ENCODE measurements at places on chromosomes 2 and 18.

DNA sequence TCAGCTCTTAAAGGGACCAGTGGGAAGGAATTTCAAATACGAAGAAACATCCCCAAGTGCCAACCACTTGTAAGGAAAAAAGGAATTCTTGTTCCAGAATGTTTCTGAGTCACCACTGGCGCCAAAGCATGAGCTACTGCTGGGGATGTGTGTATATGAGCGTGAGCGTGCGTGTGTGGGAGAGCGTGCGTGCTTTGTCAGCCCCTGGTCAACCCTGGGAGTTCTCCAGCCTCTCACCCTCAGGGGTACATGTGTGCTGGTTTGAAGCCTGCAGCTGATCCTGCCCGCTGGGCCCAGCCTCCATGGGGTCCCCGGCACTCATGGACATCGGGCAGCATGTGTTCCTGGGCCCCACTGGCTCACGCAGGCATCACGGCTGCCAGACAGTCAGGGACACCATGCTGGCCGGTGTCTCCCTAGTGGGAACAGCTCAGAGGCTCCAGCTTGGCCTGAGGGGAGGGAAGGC is 17.1 kb downstream of the HS6ST1 start:
- DNase-seq: no peak

GRCh38 chr2:42770288-42771131 is 6.6 kb upstream of the OXER1 start:
- DNase-seq: no peak

- DNase-seq: no peak
Observed at GRCh38 chr18:42706029-42706608, 409.4 kb downstream of the RIT2 start.

DNA sequence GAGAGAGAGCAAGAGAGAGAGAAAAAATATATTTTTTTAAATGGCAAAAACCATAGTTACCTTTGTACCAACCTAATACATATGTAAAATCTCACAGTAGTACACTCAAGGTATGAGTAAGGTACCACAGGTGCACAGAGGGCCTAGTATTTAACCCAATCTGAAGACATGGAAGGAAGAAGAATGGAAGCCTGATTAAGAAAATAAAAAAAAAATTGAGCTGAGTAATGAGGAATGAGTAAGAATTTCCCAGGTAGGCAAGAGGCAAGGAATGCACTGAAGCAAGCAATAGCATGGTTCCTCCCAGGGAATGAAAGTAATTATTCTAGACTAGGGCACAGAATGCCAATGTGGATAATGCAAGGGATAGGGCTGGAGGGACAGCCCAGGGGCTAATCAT is 294.2 kb downstream of the FIGN start:
- DNase-seq: no peak

DNA sequence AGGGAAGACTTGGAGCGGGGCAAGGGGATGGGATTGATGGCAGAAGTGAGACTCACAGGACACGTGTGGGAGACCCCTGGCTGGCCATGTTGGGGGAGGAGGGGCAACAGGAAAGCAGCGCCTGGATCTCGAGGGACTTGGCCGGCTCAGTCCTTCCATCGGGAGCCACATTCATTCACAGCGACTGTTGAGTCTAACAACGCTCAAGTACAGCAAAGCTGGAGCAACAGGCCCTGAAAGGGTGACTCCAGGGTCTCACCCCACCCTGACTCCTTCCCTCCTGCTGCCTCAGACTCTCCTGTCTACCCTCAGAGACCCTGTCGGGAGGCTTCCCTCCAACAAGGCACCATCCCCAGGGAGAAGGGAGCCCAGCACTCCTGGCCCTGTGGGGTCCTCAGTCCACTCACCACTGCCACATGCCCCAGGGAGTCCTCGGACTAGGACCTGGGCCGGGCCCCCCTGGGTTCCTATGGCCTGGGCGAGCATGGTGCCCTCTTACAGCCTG is 14.8 kb upstream of the ALPI start:
- no peak for DNase-seq

DNA sequence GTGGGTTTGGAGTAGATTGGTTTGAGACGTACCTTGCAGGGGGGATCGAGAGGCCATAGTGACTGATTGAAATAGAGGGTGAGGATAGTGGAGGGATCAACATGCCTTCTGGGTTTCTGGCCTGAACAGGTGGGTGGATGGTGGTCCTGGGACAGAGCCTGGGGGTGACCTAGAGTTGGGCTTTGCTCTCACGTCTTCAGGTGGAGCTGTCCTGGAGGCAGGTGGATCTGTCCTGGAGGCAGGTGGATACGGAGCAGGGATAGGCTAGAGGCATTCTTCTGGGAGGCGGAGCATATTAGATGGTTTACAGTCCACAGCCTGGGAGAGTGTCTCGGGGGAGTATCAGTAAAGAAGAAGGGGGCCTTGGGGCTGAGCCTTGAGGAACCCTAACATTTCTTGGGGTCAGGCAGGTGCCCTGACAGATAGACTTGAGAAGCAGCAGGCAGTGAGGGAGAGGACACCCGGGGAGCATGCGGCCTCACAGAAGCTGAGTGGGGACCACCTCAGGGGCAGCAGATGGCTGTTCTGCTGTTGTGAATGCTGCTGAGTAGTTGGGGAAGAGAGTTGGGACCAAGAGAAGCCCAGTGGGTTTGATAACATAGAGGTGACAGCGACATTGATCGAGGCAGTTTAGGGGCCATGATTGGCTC is 1.6 kb downstream of the CAPN10 start:
- no peak for DNase-seq

- no peak for DNase-seq
Observed at GRCh38 chr2:11579867-11580659, 46.2 kb downstream of the GREB1 start.

- no peak for DNase-seq
Observed at GRCh38 chr2:20934236-20934635, 109.6 kb downstream of the APOB start.

- no peak for DNase-seq
Observed at GRCh38 chr2:176781570-176782217, 430.9 kb upstream of the HNRNPA3 start.

DNA sequence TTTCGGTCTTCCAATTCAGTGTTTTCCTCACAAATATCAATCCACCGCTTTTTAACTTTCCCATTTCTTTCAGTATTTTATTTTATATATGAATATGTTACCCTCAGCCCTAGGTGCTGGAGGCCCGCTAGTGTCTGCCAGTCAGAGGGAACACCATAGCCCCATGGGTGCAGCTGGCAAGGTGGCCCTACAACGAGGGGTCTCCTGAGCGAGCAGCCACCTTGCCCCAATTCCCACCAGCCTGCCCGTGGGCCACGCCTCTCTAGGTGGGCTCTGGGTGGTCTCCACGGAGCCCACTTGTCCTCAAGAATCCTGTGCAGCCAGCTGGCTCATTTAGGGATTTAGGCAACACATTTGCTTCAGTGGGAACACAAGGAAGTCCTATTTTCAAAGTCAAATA is 72.5 kb upstream of the RGPD5 start:
- no peak for DNase-seq

DNA sequence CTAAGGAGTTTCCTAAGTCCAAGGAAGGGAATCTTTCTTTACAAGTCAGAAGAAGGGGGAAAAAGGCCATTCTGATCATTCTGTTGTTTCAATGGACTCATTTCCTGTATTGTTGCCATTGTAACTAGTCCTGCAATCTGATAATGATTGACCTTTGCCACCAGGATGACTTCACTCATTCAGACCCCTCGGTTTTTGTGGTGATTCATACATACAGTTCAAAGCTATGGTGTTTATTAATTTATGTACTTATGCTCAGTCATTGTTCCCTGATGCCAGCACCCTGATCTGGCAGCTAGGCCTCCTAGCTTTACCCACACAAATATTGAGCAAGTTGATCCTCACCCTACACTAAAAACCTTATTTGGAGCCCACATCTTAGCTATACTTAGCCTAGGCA is 57.6 kb upstream of the ZNF519 start:
- peak; percentile 24 for DNase-seq

All from stimulated activated CD4-positive, alpha-beta T cell treated with anti-CD3 and anti-CD28 coated beads, Interleukin-15, amount 100 ng/mL, for 24 hours (primary cell).